MCF 10A (cell line): ENCODE measurements at places on chromosomes 7 and 10. TPM values are rescaled to one million over a fixed set of nuclear protein-coding genes. Genes with fewer than 3 reads are reported as not detected.

Gene ANLN
- total RNA-seq = 64.3 and 104 TPM in 2 replicates

Gene GALNT11
- 15.1 and 17.3 TPM in 2 replicates for total RNA-seq

Gene SMARCD3
- total RNA-seq = 3.8 and 5.3 TPM in 2 replicates

Gene KIAA1217
- 48.3 and 48.7 TPM in 2 replicates for total RNA-seq

DNA sequence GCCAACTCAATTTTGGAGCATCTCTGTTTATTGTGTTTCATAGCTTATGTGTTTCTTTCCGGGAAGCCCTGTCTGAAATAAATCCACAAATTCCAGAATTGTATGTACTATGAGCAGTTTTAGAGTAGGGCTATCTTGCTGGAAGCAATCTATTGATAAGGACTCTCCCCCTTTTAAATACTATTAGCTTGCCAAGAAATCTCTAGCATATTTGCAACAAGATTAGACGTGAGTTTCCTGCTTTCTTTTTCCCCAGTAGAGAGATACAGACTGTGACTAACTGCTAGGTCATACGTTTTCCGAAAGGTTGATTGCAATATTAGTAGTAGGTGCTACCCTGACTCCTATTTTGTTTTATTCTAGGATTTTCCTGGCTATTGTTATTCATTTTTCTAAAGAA lies 277.0 kb downstream of the MALRD1 start:
- peak; percentile 11 for DNase-seq

- DNase-seq = no peak
Observed at GRCh38 chr10:30349967-30350735, 1.1 kb upstream of the MTPAP start.
